B cell (primary cell): ENCODE measurements at places on chromosomes 1 and 21. TPM values are rescaled to one million over a fixed set of nuclear protein-coding genes. Genes with fewer than 3 reads are reported as not detected.

GRCh38 chr1:205229399-205229871, 1.7 kb downstream of the TMCC2 start:
- H3K27me3 ChIP-seq = no peaks in the 10 kb centered on the region
- no peaks in the 10 kb centered on the region for H3K36me3 ChIP-seq

DNA sequence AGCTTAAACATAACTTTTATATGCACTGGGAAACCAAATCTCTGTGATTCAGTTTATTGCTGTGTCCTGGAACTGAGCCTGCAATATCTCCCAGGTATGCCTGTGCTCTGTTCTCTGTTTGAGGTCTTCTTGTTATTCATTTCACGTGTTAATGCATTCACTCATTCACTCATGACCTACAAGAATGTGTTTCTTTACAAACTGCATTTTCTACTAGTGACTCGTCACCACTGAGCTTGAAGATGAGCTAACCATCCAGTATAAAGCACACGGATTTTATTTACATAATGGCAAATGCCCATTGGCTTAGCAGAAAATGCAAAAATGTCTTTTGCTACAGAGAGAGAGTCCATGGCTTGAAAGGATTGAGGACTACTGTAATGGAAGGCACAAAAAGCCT, 75.0 kb upstream of the DUSP10 start:
- no peaks in the 10 kb centered on the region for H3K4me1 ChIP-seq
- DNase-seq = no peak
- H3K4me3 ChIP-seq = no peak overlapping the region
- H3K27ac ChIP-seq = no peak overlapping the region
- H3K36me3 ChIP-seq = no peaks in the 10 kb centered on the region
- H3K27me3 ChIP-seq = no peaks in the 10 kb centered on the region

GRCh38 chr21:33229784-33230544, at the start of gene IFNAR2:
Gene IFNAR2 (plus strand): TSS chr21:33229938. CDS start chr21:33241923, 11,985 bp downstream.
- peak; percentile 85 for DNase-seq
- H3K36me3 ChIP-seq = peaks cover 8% of the 10 kb centered on the region
- H3K4me3 ChIP-seq = peak within 1 kb of the TSS; percentile 85
- peak within 1 kb of the TSS; percentile 54 for H3K27ac ChIP-seq

DNA sequence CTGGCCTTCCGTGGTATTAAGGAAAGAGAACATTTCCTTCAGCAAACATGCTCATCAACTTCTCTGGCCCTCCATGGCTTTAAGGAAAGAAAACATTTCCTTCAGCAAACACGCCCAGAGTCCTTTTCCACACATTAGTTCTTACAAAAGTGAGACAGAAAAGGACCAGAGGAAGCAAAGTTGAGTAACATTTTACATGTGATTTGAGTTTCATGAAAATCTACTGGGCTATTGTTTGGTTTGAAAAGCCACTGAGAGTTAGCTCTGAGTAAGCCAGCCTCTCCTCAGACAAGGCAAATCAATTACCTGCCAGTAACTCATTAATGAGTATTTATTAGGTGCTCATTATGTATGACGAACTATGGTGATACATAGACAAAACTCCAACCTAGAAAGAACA, 78.0 kb downstream of the NID1 start:
- no peak overlapping the region for H3K27ac ChIP-seq
- no peaks in the 10 kb centered on the region for H3K4me1 ChIP-seq
- no peak for DNase-seq
- H3K27me3 ChIP-seq = no peaks in the 10 kb centered on the region
- H3K4me3 ChIP-seq = no peak overlapping the region

NTNG1 gene
- polyA plus RNA-seq = 0.69 and 2.8 TPM in 2 replicates

TNFRSF9 gene
- polyA plus RNA-seq = 0.01 and 0.16 TPM in 2 replicates

DR1 gene
- polyA plus RNA-seq = 11.4 and 17.9 TPM in 2 replicates

TRPM2 gene
- 5.4 and 8.4 TPM in 2 replicates for polyA plus RNA-seq

RGS21 gene
- not detected in 2 replicates for polyA plus RNA-seq

SPRR2E gene
- not detected in 2 replicates for polyA plus RNA-seq

KIF14 gene
- 0.01 and 0.06 TPM in 2 replicates for polyA plus RNA-seq
